Fibroblast of skin of left quadriceps (primary cell): ENCODE measurements at places on chromosomes 3 and 15.

- DNase-seq, result peak; percentile 45
Observed at GRCh38 chr15:84914909-84915605, 30.6 kb downstream of the SLC28A1 start.

DNA sequence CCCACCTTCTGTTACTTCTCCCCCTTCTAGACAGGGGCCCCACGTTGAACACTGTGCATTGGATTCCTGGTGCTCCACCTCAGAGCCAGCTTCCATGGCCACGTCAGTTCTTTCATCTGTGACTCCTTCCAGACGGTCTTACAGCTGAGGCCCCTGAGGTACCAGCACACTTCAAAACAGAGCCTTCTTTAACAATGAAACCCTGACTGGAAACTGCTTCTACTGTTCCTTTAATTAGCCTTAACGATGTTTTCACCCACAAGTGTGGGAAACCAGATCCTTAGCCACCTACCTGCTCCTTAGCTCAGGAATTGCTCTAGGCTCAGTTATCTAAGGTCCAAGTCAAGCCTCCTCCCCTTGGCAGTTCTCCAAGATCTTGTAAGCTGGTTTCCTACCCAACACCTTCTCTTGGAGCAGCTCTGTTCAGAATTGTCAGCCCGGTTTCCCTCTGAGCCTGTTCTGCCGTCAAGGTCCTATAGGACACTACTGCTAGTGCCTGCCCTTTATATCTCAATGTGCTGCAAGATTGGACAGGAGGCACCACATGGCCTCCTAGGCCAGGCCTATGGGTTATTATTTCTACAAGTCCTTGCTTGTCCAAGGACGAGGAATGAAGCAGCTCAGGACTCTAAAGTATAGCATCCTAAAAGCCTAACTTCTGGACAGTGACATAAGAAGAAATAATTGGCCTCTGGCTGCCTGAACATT is 80.7 kb downstream of the FMN1 start:
- DNase-seq, result no peak

GRCh38 chr3:102057781-102058421 is 208.6 kb downstream of the NFKBIZ start:
- DNase-seq, result no peak

DNA sequence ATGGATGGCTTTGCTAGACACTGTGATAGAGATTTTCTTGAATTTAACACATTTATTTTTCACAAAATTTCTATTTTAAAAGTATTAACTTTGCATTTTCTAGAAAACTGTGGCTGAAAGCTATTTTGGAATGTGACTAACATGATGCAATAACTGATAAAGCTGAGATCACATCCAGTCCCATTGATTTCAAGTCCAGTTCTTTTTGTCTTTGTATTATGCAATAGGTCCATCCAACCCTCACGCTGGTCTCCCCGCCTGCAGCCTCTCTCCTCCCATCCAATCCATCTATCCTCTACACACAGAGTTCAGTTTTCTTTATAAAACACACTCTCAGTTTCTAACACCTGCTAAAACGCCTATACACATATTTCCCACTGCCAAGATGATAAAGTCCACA is 178.8 kb downstream of the CNTN3 start:
- DNase-seq, result no peak

- no peak for DNase-seq
Observed at GRCh38 chr3:74434406-74434805, 180.1 kb downstream of the CNTN3 start.

GRCh38 chr3:47783673-47784072 is 2.0 kb upstream of the SMARCC1 start:
- no peak for DNase-seq

- no peak for DNase-seq
Observed at GRCh38 chr3:159669766-159670165, 318.9 kb upstream of the IL12A start.

GRCh38 chr3:37163262-37164015 is 10.9 kb downstream of the LRRFIP2 start:
- DNase-seq, result peak; percentile 94

GRCh38 chr3:28114893-28115292 is 126.5 kb upstream of the CMC1 start:
- no peak for DNase-seq

- no peak for DNase-seq
Observed at GRCh38 chr3:149967086-149967685, 3.5 kb downstream of the PFN2 start.
